ENCODE measurements at places on chromosomes 12 and 14.

DNA sequence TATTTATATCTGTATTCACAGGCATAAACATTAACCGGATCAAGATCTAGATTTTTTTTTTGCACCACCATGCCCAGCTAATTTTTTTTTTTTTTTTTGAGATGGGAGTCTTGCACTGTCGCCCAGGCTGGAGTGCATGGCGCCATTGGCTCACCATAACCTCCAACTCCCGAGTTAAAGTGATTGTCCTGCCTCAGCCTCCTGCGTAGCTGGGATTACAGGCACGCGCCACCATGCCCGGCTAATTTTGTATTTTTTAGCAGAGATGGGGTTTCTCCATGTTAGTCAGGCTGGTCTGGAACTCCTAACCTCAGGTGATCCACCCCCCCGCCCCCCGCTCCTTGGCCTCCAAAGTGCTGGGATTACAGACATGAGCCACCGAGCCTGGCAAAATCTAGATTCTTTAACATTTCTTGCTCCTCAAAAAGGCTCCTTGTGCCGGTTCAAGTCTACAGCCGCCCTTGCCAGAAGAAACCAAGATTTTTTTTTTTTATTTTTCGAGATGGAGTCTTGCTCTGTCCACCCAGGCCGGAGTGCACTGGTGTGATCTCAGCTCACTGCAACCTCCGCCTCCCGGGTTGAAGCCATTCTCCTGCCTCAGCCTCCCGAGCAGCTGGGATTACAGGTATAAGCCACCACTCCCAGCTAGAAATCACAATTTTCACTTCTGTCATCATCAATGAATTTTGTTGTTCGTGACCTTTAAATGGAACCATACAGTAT lies 36.9 kb upstream of the SLC2A3 start:
- DNase-seq: no peak

- DNase-seq: peak; percentile 85
Observed at GRCh38 chr12:120012067-120012621, 23.1 kb downstream of the BICDL1 start.

- no peak for DNase-seq
Observed at GRCh38 chr14:55136241-55136640, 7.2 kb downstream of the LGALS3 start.

DNA sequence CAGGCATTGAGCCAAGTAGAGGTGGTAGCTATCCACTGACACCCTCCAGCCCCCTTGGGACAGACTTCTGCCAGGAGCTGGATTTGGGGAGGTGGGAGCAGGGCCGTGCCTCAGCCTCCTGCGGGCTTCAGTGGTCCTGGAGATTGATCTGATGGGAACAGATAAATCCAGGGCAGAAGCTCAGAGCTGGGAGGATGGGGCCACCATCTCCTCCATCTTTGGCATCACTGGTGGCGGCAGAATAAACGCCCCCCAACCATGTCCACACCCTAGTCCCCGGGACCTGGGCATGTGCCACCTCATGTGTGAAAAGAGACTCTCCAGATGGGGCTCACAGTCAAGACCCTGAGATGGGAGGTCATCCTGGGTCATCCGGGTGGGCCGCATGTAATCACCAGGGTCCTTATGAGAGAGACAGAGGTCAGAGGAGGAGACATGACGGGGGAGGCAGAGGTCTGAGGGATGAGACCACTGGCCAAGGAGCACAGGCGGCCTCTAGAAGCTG lies 209.6 kb upstream of the RTL1 start:
- DNase-seq: no peak

Measured in GM10248 (cell line).